ENCODE measurements at places on chromosomes 4 and X.

DNA sequence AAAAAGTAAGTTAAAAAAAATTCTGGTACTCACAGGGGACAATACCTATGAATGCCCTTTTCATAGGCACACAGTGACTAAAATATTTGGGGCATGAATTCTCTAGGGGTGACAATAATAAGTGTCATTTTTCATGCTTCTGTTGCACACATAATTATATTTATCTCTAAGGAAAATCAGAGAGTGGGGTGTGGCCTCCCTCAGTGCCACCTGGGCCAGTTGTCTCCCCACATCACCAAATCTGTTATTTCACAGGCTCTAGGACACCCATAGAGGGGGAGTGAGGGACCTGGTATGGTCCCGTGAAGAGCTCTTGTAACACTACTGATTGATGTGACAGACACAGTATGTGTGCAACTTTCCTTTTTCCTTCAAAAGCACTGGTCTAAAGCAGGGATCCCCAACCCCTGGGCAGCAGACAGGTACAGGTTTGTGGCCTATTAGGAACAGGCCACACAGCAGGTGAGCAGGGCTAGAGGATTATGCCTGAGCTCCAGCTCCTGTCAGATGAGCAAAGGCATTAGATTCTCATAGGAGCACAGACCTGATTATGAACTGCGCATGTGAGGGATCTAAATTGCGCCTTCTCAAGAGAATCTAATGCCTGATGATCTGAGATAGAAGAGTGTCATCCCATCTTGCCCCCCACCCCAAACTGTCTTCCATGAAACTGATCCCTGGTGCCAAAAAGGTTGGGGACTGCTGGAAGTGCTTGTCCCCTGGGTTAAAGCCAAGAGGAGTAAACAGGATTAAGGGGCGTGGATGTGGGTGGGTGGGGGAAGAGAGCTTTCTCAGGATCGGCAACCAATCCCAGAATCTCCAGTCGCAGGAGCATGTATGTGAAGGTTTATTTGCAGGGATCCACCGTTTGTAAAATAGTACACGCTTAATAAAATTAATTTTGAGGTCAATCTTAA lies 856 bp downstream of the SLC9B1 start:
- no peak for DNase-seq

DNA sequence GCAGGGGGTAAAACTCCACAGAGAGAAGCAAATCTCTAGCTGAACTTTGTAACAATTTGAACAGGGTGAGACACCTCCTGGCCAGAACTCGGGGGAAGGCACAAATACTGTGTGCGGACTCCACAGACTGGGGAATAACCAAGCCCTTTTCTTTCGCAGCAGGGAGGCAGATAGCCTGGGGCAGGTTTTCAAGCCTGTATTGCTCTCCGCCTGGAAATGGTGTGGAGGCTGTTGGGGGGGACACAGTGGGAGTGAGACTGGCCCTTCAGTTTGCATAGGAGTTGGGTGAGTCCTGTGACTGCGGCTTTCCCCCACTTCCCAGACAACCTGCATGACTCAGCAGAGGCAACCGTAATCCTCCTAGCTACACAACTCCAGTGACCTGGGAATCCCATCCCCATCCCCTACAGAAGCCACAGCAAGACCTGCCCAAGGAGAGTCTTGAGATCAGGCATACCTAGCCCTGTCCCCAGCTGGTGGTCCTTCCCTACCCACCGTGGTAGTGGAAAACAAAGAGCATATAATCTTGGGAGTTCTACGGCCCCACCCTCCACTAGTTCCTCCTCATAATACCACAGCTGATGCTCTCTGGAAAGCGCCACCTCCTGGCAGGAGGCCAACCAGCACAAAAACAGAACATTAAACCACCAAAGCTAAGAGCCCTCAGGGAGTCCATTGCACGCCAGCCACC lies 12.9 kb upstream of the SMPX start:
- no peak for DNase-seq

GRCh38 chrX:130106071-130106470 lies 4.2 kb downstream of the ELF4 start:
- DNase-seq = no peak

DNA sequence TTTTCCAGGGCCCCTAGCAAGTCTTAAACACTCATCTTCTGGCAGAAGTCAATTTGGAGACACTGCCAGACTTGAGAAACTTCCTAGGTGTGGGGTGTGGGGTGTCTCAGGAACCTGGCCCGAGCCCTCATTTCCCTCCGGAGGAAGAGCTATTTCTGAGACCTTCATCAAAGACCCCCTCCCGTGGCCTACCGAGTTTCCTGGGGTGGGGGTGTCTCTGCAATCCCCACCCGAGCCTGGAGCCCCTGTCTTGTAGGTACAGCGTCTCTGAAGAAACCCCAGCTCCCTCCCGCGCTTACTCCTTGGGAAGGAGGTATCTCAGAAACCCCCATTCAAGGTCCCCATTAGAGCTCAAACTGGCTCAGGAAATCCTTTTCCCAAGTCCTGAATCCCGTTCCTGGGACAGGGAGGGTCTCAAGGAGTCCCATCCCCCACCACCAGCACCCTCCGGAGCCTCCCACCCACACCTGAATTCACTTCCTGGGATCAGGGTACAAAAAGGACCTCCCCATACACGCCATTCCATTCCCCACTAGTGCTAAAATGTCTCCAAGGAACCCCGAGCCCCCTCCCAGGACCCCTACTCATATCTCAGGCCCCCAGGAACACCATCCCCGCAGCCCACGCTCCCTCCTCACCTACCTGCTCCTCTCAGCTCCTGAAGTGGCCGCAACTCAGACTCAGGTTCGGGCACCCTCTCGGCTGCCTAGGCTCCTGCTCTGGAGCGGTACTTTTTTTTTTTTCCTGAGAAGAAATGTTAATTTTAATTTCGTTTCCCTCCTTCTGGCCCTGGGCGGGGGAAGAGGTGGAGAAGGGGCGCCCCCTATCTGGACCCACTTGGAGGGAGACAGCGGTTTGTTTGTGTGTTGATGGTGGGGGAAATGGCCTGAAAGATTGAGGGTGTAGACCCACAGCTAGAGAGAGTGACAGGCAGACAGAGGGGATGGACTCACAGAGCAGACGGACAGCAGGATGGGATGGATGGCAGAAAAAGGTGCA lies 1.1 kb downstream of the SLC38A5 start:
- no peak for DNase-seq

DNA sequence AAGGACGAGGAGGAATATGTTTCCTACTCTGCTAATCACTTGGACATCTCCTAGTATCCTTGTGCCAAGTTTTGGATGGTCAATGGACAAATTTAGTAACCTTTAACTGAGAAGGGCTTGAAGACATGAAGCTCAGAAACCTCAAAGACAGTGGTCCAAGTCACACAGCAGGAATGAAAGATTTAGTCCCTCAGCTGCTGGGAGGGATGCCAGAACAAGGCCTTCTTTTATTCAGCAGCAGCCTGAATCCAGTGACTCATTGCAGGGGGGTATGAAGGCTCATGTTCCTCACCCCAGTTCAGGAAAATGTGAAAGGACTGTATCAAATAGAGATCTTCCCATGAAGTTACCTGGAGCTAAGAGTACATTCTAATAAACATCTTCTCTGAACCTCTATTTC lies 214.9 kb upstream of the UGT8 start:
- DNase-seq = no peak

GRCh38 chr4:34250562-34250961 lies 1993.8 kb downstream of the ARAP2 start:
- DNase-seq = no peak
